ENCODE measurements at places on chromosomes 2 and 18.
A peak's percentile ranks its signal among the peaks of the same experiment; 100 is the strongest.

DNA sequence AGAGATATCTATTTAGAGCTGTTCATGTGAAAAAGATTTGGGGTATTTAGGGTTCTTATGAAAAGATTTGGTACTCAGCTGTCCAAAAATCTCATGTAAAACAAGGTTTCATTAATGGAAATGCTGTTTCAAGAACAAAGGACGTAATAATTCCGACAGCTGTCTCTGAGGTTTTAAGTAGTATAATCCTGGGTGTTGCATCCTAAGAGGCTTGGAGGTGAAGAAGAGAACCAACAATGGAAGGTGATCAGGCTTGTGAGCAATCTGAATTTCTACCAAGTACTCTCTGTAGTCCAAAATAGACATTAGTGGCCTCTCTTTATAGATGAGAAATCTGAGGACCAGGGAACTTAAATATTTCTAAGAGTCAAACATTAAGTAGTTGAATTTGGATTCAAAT lies 205.1 kb downstream of the BABAM2 start:
- DNase-seq: no peak

- no peak for DNase-seq
Observed at GRCh38 chr2:200089756-200090109, 134.4 kb downstream of the MAIP1 start.

DNA sequence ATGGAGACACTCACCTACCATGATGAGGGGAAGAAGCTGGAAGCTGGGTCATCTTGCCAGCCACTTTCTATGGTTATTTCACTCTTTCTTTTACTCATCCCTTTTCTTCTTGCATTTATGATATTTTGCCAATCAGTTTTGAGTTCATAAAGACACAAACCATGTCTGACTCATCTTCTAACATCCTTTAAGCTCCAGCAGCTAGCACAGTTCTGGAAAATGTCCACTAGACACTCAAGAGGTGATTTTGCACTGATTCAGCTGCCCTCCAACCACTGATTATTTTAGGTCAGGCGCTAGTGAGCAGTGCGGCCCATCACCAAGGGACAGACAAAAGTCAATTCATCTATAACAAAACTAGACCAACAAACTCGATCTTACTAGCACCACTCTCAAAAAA lies 537.1 kb upstream of the ID2 start:
- no peak for DNase-seq

DNA sequence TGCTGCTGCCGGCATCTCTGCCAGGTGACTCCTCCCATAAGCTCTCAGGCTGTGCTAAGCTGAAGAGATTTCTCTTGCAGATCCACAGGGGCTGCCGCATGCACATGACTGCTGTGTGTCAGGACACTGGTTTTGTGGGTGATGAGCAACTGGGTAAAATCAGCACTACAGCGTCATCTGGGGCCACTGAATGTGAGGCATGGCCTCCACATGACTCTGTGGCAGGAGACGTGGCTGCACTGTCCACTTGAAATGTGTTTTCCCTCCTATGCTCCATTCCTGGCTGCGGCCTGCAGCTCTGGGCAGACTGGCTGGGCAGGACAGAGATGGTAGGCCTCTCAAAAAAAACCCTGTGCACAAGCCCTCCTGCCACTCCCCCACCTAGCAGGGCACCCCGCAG lies 63.6 kb downstream of the MARCO start:
- DNase-seq: no peak

- no peak for DNase-seq
Observed at GRCh38 chr18:50274941-50275340, 6.4 kb downstream of the MBD1 start.

- no peak for DNase-seq
Observed at GRCh38 chr18:3716116-3716660, 266.2 kb downstream of the TGIF1 start.

DNA sequence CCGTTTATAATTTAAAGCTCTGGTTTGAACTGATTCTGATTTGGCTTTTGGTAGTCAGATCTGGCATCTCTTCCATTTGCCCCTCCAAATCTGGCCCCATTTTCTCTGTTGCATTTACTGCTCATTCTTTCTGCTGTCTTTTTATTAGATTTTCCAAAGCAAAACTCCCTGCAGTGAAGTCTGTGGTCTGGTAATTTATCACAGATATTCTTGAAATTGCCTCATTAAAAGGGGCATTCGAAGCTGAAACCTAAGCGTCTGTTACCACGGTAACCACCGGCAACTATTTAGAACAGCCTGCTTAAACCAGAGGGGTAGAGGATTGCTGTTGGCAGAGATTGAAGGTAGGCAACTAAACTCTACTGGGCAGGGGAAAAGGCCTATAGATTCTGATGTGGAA lies 111.5 kb upstream of the UPP2 start:
- no peak for DNase-seq

GRCh38 chr2:81981585-81981984 lies 1677.0 kb upstream of the LRRTM1 start:
- no peak for DNase-seq

- no peak for DNase-seq
Observed at GRCh38 chr2:39838589-39838988, 59.5 kb upstream of the THUMPD2 start.

GRCh38 chr2:242098445-242099128 lies 229.1 kb downstream of the RTP5 start:
- DNase-seq: peak; percentile 16

- DNase-seq: no peak
Observed at GRCh38 chr2:116737951-116738350, 1076.5 kb upstream of the DDX18 start.

DNA sequence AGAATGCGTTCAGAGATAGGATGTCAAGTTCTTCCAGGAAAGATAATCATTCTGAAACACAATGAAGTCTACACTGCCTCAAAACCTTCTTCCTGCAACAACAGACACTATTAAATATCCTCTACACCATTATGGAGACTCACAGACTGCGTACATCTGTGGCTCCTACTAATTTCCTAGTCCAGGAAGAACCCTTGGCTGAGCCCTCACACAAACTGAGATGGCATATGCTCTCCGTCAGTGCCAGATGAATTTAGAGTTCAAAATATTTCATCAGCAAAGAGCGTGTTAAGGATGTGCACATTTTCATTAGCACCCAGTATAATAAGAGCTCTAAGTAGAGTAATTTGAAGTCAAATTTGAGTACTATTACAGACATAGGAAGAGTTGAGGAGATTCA lies 117.2 kb downstream of the TCF4 start:
- no peak for DNase-seq

GRCh38 chr2:36459725-36460137 lies 104.2 kb downstream of the CRIM1 start:
- no peak for DNase-seq

DNA sequence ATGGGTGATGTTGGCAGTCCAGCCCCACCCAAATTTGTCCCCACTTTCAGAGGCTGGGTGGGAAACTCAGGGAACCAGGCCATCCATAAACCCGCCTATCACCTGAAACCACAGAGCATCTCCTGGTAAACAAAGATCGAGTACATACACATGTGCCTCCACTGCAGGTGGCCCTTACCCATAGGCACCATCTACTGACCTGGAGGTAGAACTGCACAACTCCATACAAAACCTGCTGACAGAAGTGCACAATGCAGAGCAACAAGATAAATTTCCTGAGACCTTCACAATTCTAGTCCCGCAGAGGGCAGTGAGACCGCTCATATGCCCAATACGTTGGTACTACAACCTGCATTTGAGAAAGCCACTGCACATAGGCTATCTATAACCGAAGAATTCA lies 856.3 kb downstream of the SUCLG1 start:
- no peak for DNase-seq

GRCh38 chr2:233482616-233483015 lies 84.0 kb downstream of the USP40 start:
- no peak for DNase-seq

DNA sequence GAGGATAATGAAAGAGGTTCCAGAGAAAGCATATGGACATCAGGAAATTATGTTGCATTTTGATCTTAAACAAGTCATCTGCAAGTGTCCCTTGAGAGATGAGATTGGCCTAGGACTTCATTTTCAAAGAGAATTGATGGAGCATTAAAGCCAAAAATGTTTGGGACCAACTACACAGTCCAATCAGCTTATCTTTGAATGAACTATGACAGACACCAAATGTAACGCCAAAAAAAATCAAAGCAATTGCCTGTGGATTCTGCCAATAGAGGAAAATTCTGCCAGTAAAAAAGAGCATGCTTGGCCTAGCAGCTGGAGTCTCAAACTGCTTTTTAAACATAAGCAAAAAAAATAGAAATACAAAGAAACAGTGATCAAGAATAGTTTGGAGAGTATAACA lies 594.5 kb upstream of the CHAC2 start:
- no peak for DNase-seq

GRCh38 chr18:24656050-24656449 lies 195.6 kb downstream of the HRH4 start:
- no peak for DNase-seq

All from CD4-positive, alpha-beta T cell treated with Interferon gamma for 1 hour (primary cell).